ENCODE measurements at places on chromosomes 5 and 9. TPM values are rescaled to one million over a fixed set of nuclear protein-coding genes. Genes with fewer than 3 reads are reported as not detected.

DNA sequence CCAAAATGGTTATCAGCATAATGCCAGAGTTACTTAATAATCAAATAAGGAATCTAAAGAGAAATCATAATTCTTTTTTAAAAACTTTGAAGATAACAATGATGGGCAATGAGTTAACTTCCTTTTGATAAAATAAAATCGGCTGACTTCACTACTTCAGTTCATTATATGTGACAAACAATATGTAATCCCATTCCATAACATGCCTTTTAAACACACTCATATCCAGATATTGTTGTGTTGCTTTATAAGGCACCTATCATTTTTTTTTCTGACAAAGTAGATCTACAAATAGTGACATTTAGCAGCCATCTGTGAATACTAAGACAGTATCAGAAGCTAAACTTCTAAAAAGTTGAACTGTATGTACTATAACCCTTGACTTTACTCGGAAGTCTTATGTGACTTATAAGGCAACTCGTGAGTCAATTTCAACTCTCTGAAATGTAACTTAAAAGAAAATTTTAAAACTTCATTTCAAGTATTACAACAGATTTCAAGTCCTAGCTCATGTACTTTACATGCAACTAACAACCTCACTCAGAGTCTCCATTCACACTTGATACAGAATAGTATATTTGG, 7.5 kb downstream of the ADAMTS6 start:
- DNase-seq, result no peak

- no peak for DNase-seq
Observed at GRCh38 chr9:1612886-1613285, 402.3 kb upstream of the SMARCA2 start.

- DNase-seq, result no peak
Observed at GRCh38 chr5:53922508-53923498, 362.4 kb downstream of the NDUFS4 start.

DNA sequence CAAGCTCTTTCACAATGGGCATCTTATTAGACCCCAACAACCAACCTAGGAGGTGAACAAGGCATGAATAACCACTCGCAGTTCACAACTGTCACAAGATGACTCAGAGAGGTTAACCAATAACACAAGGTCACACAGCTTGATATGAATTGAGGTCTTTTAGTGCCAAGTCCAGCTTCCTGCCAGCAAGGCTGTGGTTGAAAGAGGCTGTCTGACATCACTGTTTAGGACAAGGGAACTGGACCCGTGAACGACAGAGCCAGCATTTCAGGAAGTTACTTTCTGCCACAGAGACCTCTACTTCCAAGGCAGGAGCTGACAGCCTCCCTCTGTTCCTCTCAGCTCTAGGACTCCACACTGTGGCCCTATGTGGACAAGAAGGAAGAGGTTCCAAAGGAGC, 53.4 kb upstream of the ALDH1B1 start:
- DNase-seq, result no peak

DNA sequence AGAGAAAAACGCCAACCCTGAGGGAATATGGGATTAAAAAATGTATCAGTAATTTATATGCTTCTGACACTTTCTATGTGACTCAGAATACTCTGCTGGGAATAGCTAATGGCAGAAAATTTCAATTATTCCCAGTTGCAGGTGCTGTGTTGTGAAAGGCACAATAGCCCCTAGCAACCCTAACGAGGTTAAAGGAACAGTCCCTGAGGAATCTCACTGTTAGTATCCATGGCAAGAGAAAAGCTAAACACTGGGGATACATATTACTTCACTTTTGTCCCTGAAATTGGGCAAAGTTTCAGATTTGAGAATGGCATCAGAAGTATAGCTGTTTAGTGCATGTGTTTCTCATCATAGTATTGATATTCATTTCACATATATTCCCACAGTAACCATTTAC, 555.0 kb downstream of the RAB3C start:
- no peak for DNase-seq

DNA sequence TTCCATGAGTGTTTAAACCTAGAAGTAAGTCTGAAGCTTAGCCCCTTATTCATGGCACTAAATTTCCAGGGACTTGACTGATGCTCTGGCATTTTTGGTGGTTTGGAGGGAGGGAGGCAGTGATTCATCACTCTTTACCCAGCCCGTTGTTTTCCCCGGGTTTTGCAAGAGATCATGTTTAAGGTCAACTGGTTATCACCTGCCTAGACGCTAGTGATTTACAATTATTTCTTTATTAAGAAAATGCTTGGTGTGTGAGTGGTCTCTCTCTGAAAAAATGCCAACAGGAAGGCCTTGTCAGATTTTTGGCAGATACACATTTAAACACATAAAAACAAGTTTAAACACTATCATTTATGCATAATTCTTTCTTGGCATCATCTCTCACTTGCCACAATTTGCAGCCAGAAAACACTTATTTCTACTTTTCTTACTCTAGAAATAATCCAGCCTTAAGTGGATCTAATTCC, 737.9 kb upstream of the ZNF608 start:
- no peak for DNase-seq

DNA sequence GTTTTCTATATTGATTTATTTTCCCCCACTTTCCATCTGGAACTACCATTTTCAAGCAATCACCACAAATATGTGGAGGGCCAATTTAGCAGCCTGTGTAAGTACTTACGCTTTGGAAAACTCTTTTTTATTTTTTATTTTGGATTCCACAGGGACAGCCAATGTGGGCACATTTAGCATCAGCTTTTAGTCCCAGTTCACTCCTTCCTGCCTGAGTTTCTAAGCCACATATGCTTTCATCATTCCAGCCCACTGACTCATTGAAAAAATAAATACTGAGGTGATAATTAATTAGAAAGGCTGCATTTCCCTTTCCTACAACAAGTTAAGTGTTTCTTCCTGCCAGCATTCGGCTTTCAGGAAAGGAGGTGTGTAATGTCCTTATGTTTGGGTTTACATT, 76.8 kb downstream of the TMEM167A start:
- DNase-seq, result no peak

- DNase-seq, result no peak
Observed at GRCh38 chr9:14027116-14027800, 286.7 kb downstream of the NFIB start.

DNA sequence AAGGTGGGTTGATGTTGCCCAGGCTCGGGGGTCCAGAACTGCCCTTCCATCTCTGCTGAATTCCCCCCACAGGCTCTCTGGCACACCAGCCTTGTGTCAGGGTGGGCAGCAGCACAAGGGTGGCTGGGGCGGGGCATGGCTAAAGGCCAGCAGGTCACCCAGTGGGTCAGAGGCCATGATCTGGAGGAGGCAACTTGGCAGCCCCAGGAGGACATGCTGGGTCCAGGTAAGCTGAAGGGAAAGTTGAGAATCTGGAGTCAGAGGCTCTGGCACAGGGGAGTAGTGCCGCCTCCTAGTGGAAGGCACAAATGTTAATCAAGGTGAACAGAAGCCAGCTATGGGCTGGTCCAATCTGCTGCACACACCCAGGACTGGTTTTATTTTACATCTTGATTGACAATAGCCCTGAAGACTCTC, 6.2 kb downstream of the TMEM8B start:
- DNase-seq, result no peak

DNA sequence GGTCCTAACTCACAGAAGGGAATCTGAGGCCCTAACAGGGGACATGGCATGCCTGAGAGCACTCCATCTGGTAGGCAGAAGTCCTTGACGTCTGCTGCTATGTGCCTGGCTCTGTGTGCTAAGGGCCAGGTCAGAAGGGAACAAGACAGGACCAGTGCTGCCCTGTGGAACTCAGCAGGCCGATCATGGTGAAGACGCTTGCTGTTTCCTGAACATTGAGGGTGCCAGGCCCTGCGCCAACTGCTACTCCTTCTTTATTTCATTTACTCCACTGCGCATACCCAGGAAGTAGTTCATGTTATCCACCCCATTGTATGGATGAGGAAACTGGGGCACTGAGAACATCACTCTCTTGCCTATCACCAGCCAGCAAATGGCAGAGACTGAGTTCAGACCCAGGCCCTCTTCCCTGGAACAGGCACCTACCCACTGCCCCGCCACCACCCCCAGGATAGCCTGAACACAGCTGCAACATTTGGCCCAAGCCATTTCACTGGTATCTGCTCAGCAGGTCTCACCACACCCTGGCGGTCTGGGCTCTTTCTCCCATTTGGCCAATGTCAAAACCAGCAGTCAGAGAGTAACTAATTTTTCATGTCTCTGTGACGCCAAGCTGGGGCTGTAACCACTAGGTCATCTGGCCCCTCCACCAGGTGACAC, 24.8 kb upstream of the FOXI1 start:
- DNase-seq, result no peak

MTAP gene
- 55.3 TPM for total RNA-seq
